ENCODE measurements at places on chromosomes 2 and 18. TPM values are rescaled to one million over a fixed set of nuclear protein-coding genes. Genes with fewer than 3 reads are reported as not detected.

DNA sequence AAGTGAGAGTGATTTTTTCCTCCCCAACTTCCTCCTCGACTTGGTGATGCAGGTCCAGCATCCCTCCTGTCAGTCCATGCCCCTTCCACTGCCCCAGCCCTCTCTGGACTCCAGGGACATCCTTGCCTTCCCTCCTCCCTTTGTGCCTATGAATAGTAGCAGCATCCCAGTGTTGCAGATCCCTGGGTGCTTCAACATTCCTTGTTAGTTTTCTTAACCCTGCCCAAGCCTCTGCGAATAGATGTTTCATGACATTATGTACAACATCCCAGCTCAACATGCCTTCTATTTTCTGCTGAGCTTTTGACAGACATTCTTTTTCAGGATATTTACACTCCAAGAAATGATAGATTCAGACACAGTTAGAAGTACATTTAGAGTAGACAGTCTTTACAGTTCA lies 35.3 kb upstream of the CCDC150 start:
- no peak overlapping the region for H3K4me3 ChIP-seq
- H3K27me3 ChIP-seq = no peaks in the 10 kb centered on the region
- peaks cover 7% of the 10 kb centered on the region for H3K4me1 ChIP-seq
- H3K27ac ChIP-seq = no peak overlapping the region
- no peak for DNase-seq

DNA sequence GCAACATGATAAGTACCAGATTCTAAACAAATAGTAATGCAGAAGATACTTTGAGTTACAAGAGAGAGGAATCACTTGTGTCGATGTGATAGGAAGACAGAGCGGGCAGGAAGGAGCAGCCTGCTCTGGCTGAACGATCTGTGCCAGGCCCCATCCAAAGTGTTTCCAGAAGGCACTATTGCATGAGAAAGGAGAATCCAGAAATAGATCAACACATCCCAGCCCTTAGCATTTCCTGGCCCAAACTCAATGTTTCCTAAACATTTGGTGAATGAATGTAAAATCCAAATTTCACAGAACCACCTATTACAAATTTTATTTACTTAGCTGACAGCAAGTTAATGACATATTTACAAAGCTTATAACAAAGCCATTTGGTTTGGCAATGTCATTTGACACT lies 257.2 kb downstream of the TXNL1 start:
- DNase-seq = no peak
- H3K27me3 ChIP-seq = no peaks in the 10 kb centered on the region
- no peak overlapping the region for H3K4me3 ChIP-seq
- H3K4me1 ChIP-seq = peaks cover 2% of the 10 kb centered on the region
- H3K27ac ChIP-seq = no peak overlapping the region

- no peaks in the 10 kb centered on the region for H3K4me1 ChIP-seq
- no peak for DNase-seq
- H3K27me3 ChIP-seq = no peaks in the 10 kb centered on the region
- no peak overlapping the region for H3K27ac ChIP-seq
- no peaks in the 10 kb centered on the region for H3K36me3 ChIP-seq
Observed at GRCh38 chr18:46609048-46609447, 48.0 kb downstream of the LOXHD1 start.

- H3K27ac ChIP-seq = no peak overlapping the region
- H3K27me3 ChIP-seq = peaks cover 3% of the 10 kb centered on the region
Observed at GRCh38 chr2:224444021-224444420, 42.1 kb upstream of the FAM124B start.

DNA sequence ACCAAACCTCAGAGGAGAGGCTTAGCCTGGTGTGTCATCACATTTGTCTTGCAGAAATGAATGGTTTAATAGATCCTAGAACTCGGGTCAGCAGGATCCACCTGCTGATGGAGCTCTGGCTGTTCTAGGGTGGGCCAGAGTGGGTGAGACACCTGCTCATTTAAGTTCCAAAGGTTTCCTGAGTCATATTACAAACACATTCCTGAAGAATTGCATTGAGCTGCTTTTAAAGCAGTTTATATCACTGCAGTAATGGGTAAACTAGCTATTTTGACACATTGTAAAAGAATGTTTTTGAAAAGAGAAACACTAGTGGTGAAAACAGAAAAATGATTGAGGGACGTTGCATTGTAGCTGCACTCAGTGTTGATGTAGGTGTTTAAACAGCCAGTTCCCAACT lies 175.3 kb upstream of the TCF4 start:
- no peak overlapping the region for H3K4me3 ChIP-seq
- H3K36me3 ChIP-seq = no peaks in the 10 kb centered on the region
- H3K4me1 ChIP-seq = no peaks in the 10 kb centered on the region
- peak; percentile 30 for DNase-seq
- no peaks in the 10 kb centered on the region for H3K27me3 ChIP-seq
- no peak overlapping the region for H3K27ac ChIP-seq

DNA sequence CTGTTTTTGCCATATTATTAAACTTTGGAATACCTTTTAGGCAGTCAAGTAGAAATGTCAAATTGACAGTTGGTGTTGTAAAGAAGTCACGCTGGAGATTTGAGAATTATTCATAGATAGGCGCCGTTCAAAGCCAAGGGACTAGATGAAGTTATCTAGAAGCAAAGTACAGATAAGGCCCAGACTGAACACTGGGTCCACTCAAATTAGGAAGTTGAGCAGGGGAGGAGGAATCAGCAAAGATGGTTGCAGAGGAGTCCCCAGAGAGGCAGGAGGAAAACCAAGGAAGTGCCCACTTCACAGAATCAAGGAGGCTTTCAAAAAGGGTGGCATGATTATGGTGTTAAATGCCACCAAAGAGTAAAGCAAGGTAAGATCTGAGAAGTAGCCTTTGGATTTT lies 9.6 kb upstream of the ALS2 start:
- H3K4me1 ChIP-seq = no peaks in the 10 kb centered on the region
- H3K4me3 ChIP-seq = no peak overlapping the region
- H3K27ac ChIP-seq = no peak overlapping the region
- H3K36me3 ChIP-seq = no peaks in the 10 kb centered on the region

GRCh38 chr2:143482316-143482715 lies 353.1 kb downstream of the ARHGAP15 start:
- no peak overlapping the region for H3K27ac ChIP-seq
- no peaks in the 10 kb centered on the region for H3K36me3 ChIP-seq
- no peak overlapping the region for H3K4me3 ChIP-seq
- H3K4me1 ChIP-seq = peaks cover 5% of the 10 kb centered on the region
- peak; percentile 66 for DNase-seq

- H3K27ac ChIP-seq = no peak overlapping the region
- H3K4me1 ChIP-seq = no peaks in the 10 kb centered on the region
- no peak overlapping the region for H3K4me3 ChIP-seq
- DNase-seq = no peak
- H3K27me3 ChIP-seq = peaks cover 4% of the 10 kb centered on the region
Observed at GRCh38 chr2:109674894-109675534, 60.9 kb downstream of the SOWAHC start.

GRCh38 chr2:169819106-169819505 lies 5.6 kb downstream of the METTL5 start:
- H3K4me1 ChIP-seq = no peaks in the 10 kb centered on the region
- no peak overlapping the region for H3K4me3 ChIP-seq
- peak; percentile 37 for DNase-seq
- H3K27ac ChIP-seq = no peak overlapping the region

GRCh38 chr2:205148755-205149154 lies 533.5 kb upstream of the NRP2 start:
- H3K27ac ChIP-seq = no peak overlapping the region
- H3K4me1 ChIP-seq = no peaks in the 10 kb centered on the region
- no peak for DNase-seq
- no peak overlapping the region for H3K4me3 ChIP-seq
- H3K36me3 ChIP-seq = no peaks in the 10 kb centered on the region
- H3K27me3 ChIP-seq = no peaks in the 10 kb centered on the region

DNA sequence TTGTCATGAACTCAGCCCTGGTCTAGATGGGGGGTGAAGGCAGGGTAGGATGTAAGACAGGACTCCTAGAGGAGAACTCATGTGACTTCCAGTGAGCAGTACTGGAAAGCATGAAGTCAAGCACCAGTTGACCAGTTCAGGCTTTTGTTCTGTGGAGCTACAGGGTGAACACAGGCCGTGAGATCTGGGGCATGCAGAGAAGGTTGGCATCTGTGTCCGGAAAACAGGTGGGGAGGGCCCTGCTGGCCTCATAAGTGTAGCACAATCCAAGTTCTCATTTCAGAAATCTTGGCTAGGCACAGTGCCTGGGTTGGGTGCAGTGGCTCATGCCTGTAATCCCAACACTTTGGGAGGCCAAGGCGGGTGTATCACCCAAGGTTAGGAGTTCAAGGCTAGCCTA lies 50.9 kb upstream of the SPATS2L start:
- no peaks in the 10 kb centered on the region for H3K27me3 ChIP-seq
- no peak for DNase-seq
- no peak overlapping the region for H3K27ac ChIP-seq
- no peaks in the 10 kb centered on the region for H3K36me3 ChIP-seq
- peaks cover 10% of the 10 kb centered on the region for H3K4me1 ChIP-seq

GRCh38 chr2:238995634-238996033 lies 147.7 kb downstream of the TWIST2 start:
- no peak overlapping the region for H3K4me3 ChIP-seq
- H3K4me1 ChIP-seq = no peaks in the 10 kb centered on the region
- H3K27me3 ChIP-seq = no peaks in the 10 kb centered on the region
- no peak overlapping the region for H3K27ac ChIP-seq
- H3K36me3 ChIP-seq = no peaks in the 10 kb centered on the region
- DNase-seq = no peak

DNA sequence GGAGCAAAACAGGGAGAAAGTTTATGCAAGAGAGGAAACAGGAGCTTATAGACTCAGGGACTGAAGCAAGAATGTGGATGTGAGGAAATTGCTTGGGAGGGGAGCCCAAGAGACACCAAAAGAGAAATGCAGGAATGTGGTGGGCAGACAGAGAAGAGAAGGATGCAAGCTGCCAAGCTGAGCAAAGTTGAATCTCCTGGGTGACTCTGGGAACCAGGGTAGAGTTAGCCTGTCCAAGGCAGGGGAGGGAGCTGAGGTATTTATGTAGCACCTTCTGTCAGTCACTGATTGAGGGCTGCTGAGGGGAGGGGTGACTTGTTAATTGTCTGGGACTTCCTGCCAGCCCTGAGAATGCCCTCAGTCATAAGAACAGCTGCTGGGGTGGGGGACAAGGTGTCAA lies 464.3 kb downstream of the NBAS start:
- H3K27me3 ChIP-seq = no peaks in the 10 kb centered on the region
- H3K27ac ChIP-seq = no peak overlapping the region
- no peaks in the 10 kb centered on the region for H3K36me3 ChIP-seq
- H3K4me3 ChIP-seq = no peak overlapping the region
- no peaks in the 10 kb centered on the region for H3K4me1 ChIP-seq
- DNase-seq = peak; percentile 42

DNA sequence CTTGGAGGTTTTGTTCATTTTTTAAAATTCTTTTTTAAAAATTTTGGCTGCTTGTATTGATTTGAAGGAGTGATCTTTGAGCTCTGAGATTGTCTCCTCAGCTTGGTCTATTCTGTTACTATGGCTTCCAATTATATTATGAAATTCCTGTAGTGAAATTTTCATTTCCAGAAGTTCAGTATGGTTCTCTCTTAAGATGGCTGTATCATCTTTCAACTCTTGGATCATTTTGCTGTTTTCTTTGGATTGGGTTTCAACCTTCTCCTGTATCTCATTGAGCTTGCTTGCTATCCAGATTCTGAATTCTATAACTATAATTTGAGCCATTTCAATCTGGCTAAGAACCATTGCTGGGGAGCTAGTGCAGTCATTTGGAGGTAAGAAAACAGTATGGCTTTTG lies 270.8 kb upstream of the NT5C1B start:
- DNase-seq = peak; percentile 9
- no peak overlapping the region for H3K27ac ChIP-seq
- H3K4me3 ChIP-seq = no peak overlapping the region

- DNase-seq = no peak
- H3K4me1 ChIP-seq = no peaks in the 10 kb centered on the region
- H3K27me3 ChIP-seq = no peaks in the 10 kb centered on the region
- H3K36me3 ChIP-seq = no peaks in the 10 kb centered on the region
Observed at GRCh38 chr2:113602869-113603466, 24.1 kb upstream of the RABL2A start.

- H3K4me3 ChIP-seq = no peak overlapping the region
- no peak overlapping the region for H3K27ac ChIP-seq
- no peaks in the 10 kb centered on the region for H3K36me3 ChIP-seq
- no peak for DNase-seq
Observed at GRCh38 chr2:160042054-160042453, 20.4 kb downstream of the PLA2R1 start.

DNA sequence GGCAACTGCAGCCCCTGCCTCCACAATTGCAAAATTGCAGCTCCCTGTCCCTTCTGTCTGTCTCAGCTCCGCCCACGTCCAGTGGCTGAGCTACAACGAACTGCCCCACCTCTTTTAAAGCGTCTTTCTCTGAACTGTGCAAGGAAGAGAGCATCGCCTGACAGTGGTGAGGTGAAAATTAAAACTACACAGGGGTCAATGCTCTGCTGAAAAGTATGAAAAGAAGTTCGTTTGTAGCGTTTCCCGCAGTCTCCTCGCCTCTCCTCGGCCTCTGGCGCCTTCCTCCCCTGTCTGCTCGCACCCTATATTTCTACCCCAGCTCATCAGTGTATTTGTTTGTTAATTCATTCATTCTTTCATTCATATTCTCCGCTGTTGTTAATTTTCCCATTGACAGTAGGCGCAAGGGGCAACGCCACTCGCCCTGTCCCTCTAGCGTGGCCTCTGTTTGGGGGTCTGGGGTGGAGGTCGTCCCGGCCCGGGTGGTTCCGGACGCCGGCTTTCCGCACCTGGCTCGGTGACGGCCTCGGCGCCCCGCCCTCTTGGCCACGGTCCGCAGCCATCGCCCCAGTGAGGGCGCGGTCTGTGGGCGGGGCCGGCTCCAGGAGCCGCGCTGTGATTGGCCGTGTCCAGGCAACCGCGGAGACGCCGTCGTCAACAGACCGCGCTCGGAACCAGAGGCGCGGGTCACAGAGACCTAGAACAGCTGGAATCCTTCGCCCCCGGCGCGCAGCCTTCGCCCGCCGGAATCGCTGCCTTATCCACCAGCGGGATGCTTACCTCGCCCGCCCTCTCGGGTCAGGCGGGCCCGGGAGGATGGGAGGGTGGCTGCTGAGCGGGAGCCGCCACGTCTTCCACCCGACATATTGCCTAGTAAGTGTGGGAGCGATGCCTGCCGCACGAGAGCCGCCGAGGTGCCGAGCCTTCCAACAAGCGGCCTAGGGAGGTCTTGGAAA lies at the start of gene VWA3B:
VWA3B (plus strand) TSS at position 677 of the 956 bp plus-strand sequence. CDS start 5,926 bp downstream, outside the sequence.
- H3K36me3 ChIP-seq = no peaks in the 10 kb centered on the region
- H3K4me3 ChIP-seq = peak within 1 kb of the TSS; percentile 61
- no peak within 1 kb of the TSS for H3K27ac ChIP-seq
- H3K27me3 ChIP-seq = peaks cover 12% of the 10 kb centered on the region
- peak; percentile 25 for DNase-seq
- H3K4me1 ChIP-seq = peaks cover 2% of the 10 kb centered on the region

The HOXD4 gene
- total RNA-seq = not detected

The ITGB1BP1 gene
- 44.6 TPM for total RNA-seq

The UGT1A4 gene
- total RNA-seq = not detected

The TCF7L1 gene
- total RNA-seq = 0.83 TPM

The LDLRAD4 gene
- not detected for total RNA-seq

The PUS10 gene
- total RNA-seq = 7.7 TPM

The DSG1 gene
- not detected for total RNA-seq

The MARCO gene
- total RNA-seq = not detected

The SETBP1 gene
- 4.9 TPM for total RNA-seq

The SPAG16 gene
- 36.0 TPM for total RNA-seq

The UGT1A1 gene
- total RNA-seq = not detected

The VAMP5 gene
- total RNA-seq = 69.5 TPM
